ENCODE measurements at places on chromosomes 11 and 22.

GRCh38 chr22:50084614-50085021, 608 bp downstream of the MLC1 start:
- DNase-seq, result no peak

DNA sequence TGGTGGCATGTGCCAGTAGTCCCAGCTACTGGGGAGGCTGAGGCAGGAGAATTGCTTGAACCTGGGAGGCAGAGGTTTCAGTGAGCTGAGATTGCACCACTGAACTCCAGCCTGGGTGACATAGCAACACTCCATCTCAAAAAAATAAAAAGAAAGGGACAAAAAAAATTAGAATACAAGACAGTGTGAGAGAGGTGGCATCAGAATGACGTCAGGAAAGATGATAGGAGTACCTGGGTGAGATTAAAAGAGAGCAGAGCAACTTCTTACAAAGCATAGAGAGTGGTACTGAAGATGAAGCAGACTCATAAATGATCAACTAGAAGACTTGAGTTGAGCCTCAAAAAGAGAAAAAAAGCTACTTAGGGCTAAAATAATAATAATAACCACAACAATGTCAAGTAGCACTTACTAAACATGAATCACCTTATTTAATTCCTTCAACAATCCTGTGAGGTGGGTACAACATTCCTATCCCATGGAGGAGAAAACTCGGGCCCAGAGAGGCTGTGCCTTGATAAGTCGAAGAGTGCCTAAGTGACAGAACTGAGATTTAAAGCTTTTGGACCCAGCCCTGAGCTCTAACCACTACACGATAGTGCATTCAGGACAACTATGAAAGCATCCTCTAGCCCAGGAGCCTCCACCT, 5.2 kb upstream of the SLN start:
- DNase-seq, result no peak

DNA sequence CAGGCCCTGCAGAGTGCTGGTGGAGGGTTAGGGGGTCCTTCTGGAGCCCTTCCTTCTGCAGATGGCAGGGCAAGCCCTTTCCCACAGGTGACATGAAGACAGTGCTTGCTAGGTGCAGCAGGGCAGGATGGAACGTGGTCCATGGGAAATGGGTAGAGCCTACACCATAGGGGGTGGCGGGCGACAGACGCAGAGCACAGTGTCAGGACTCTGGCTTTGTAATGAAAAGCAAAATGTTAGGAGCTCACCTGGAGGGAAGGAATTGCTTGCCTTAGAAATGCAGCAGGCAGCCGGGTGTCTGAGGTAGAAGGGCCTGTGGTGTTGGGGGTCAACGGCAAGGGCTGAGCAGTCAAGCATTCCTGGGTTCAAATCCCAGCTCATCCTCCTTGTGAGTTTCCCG, 54.9 kb downstream of the ARHGAP8 start:
- no peak for DNase-seq

DNA sequence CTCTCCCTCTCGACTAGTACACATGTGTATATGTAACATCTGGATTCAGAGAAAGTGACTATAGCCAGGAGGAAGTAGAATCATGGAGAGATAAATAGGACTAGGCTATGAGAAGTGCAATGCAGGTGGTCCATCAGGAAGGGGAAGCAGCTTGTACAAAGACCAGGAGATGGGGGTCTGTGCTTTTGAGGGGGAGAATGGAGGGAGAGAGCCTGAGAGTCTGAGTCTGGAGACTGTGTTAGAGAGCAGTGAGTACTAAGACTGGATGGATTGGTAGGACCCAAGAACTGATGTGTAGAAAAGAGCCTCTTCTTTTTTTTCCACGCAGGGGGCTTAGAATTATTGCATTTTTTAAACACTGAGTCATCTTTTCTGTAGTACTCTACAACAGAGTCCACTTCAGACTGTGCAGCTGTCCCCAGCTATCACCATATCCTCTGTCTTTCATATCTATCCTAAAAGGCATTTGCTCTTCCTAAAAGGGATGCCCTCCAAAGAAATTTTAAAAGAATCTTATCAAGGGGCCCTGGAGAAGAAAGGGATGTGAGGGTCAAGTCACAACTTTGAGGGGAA, 80.4 kb downstream of the BDNF start:
- DNase-seq, result no peak

- DNase-seq, result no peak
Measured at GRCh38 chr22:26197425-26197824, 28.2 kb downstream of the SEZ6L start.

DNA sequence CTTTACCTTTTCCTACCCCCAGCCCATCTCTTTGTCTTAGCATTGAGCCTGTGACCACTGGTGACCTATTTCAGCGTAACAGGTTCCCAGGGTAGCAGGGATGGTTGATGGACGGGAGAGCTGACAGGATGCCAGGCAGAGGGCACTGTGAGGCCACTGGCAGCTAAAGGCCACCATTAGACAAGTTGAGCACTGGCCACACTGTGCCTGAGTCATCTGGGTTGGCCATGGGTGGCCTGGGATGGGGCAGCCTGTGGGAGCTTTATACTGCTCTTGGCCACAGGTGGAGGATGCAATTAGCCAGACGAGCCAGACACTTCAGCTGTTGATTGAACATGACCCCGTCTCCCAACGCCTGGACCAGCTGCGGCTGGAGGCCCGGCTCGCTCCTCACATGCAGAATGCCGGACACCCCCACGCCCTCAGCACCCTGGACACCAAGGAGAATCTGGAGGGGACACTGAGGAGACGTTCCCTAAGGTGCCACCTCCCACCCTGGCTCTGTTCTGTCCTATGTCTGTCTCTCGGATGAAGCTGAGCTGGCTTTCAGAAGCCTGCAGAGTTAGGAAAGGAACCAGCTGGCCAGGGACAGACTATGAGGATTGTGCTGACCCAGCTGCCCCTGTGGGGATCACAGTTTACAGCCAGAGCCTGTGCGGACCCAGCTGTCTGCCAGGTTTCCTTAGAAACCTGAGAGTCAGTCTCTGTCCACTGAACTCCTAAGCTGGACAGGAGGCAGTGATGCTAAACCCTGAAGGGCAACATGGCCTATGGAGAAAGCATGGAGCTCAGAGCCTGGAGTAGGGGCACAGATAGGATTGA, 29.8 kb downstream of the PIK3IP1 start:
- DNase-seq, result no peak

- DNase-seq, result no peak
Measured at GRCh38 chr11:47408598-47409439, 429 bp downstream of the SLC39A13 start.

DNA sequence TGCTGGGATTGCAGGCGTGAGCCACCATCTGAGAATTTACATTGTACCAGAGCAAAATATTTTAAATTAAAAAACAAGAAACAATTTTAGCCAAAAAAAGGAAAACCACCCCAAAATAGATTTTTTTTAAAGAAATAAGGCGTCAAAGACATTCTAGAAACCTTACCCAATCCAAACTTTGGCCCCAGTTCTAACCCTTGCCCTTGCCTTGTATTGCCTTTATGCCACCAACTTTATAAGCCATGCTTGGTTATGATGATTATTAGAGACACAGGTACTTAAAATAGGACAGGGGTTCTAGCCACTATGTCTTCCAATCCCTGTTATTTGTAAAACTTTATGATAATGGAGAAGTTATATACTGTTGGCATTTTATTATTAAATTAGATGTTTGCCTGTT, 11.8 kb downstream of the C11orf54 start:
- no peak for DNase-seq

DNA sequence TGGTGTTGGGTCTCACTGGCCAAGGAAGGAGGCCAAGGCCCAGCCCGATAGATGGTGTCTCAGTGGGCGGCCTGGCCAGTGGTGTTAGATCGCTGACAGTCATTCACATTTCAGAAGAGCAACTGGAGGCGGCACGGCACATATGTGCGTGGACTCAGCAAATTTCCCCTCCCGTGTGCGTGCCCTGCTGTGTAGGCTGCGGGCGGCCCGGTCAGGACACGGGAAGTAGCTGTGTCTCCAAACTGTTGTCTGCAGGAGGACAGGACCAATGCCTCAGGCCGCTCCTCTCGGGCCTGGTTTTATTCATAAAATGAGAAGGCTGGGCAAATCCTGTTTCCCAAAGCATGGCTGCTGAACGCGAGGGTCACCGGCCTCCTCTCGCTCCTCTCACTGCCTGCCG, 711.7 kb downstream of the BRD1 start:
- no peak for DNase-seq

GRCh38 chr11:2168286-2169004, 3.2 kb downstream of the TH start:
- no peak for DNase-seq

- no peak for DNase-seq
Measured at GRCh38 chr11:2747248-2748027, 47.6 kb upstream of the KCNQ1OT1 start.

DNA sequence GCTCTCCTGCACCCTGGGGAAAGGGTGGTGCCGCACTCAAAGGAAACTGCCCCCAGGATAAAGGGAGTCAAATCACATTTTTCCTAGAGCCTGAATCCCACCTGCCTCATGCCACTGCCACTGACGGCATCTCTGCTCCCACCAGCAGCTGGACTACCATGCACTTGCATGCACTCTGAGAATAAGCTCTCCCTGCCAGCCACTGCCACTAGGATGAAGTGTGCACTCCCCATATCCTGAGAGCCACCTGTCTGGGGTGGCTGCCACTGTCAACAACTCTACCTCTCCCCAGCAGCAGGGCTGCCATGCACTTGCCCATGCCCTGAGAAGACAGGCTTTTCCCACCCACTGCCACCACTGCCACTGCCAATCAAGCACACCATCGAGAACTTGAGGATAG, 31.6 kb downstream of the MRGPRX4 start:
- DNase-seq, result no peak

DNA sequence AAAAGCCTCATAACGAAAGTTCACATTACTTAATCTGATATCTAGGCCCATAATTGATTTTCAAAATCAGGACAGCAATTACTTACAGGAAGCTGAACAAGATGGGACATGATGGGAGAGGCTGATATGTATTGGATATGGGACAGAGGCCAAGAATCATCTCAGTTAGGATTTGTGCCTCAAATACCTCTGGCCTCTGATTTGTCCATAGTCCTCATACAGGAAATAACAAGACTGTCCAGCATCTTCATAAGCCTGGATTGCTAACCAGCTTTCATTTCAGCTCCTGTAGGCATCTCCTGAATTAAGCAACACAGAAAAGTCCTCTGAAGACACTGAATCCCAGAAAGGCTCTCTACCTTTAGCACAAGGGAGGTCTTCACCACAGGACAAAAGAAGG, 4.3 kb upstream of the MRGPRX4 start:
- no peak for DNase-seq

DNA sequence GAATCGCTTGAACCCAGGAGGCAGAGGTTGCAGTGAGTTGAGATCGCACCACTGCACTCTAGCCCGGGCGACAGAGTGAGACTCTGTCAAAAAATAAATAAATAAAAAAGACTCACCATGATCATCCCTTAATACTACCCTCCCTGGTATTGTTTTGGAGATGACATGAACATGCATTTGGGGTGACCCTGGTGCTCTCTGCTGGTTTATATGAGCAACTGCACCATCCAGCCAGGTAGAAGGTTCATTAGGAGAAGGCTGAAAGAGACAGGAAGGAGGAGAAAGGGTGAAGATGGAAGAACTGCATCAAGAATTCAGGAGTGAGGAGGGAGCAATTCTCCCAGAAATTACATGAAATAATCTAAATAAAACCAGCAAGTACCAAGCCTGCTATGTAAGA, 37.8 kb downstream of the SLC5A1 start:
- no peak for DNase-seq

DNA sequence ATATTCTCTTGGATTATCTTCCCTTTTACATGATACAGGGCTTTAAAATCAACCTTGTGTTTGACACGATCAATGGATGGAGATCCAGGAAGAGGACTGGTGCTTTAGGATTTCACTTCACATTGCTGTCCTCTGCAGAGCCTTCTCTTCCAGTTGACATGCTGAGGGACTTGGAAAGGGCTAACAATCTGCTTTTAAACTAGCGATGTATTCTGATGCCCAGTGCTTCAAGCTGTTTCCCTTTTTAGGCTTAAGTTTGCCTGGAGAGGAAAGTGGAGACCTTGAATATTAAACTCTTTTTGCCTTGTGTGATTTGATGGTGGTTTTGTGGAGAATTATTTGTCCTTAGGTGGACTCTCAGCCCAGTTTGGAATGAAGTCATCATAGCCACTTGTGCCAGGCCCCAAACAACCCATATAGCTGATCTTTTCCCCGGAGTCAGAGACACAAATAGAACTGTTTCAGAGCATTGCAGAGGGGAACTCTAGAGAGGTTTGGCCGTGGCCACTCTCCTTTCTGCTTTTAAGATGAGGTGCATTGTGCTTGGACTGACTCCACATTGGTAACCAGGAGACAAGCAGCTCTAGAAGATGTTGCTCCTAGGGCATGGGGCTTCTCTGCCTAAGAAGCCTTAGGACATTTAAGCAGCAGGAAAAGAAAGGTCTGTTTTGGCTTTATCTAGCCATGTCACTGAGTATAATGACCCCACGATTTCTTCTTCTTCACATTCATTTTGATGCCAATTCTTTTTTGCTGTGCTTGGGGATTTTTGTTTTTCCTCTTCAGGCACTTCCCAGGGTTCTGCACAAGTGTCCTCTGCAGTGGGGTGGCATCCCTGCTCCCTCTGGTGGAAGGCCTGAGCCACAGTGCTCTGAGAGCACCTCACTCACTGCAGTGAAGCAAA, 152.8 kb downstream of the NCAM1 start:
- DNase-seq, result no peak

- DNase-seq, result no peak
Measured at GRCh38 chr11:57307666-57308270, 17.0 kb downstream of the TNKS1BP1 start.

DNA sequence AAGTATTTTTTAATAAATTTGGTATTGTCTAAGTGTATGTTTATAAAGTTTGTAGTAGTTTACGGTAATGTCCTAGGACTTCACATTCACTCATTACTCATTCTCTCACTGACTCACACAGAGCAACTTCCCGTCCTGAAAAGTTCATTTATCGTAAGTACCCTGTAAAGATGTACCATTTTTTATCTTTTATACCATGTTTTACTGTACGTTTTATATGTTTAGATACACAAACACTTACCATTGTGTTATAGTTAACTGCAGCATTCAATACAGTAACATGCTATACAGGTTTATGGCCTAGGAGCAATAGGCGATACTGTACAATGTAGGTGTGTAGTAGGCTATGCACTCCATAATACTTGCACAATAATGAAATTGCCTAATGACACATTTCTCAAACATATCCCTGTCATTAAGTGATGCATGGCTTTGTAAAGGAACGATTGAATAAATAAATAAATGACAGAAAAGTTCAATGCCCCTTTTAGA, 12.5 kb upstream of the CARD18 start:
- DNase-seq, result no peak

GRCh38 chr11:64020976-64021756, 14.6 kb upstream of the FLRT1 start:
- no peak for DNase-seq

- DNase-seq, result no peak
Measured at GRCh38 chr11:28834877-28835276, 726.7 kb downstream of the METTL15 start.

DNA sequence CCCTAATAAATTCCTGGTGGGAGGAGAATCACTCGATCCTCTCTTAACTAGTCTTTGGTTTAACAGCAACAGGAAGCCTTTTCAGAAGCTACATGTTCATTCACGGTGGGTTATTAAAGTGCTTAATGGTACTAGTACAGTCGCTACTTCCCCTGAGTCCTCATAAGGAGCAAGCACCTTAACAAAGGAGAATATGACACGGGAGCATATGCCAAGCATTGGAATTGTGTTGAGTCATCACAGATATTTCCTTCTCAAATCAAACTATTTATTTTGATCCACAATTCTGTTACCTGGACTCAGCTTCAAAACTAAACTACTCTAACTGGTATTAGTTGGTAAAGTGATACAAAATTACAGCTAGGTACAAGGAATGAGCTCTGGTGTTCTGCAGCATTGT, 177.5 kb upstream of the CTSC start:
- no peak for DNase-seq

Data from stimulated activated CD4-positive, alpha-beta T cell treated with anti-CD3 and anti-CD28 coated beads, Interleukin-15, amount 100 ng/mL, for 1 hour (primary cell).